ENCODE measurements at places on chromosomes 5 and 9.

- no peak for DNase-seq
Observed at GRCh38 chr9:107932046-107932445, 442.5 kb upstream of the KLF4 start.

DNA sequence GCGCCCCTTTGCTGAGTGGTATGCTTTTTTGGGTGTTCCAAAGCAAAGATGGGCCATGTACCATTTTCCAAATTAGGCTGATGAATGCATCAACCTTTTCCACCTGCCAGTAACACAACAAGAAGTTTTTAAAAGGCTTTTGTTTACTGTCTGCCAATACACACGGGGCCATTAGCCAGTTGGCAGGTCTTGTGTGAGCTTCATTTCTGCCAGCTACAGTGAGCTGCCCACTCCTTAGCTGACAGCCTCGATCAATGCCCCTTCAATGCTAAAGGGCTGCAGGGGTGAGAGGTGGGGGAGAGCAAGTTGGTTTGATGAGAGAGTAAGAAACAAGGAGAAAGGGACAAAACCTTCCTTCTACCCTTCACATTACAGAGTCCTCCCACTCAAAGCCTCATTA is 128.7 kb downstream of the C5orf15 start:
- no peak for DNase-seq

- no peak for DNase-seq
Observed at GRCh38 chr9:128101231-128101661, 26.3 kb downstream of the PTGES2 start.

DNA sequence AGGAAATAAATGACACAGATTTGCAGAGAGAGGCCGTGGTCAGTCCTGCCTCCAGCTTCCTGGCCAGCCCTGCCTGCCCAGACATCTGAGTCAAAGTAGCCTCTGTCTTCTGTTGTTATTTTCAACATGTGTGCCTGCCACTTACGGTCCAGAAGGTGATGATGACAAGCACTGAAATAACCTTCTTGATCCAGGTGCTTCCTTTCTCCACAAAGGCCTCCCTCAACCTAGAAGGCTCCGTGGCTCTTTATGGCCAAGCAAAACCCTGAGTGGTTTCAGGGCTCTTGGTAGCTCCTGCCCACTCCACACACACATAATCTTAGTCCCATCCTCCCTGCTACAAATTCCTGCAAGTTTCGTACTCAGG is 34.1 kb upstream of the SLC6A19 start:
- DNase-seq = no peak

DNA sequence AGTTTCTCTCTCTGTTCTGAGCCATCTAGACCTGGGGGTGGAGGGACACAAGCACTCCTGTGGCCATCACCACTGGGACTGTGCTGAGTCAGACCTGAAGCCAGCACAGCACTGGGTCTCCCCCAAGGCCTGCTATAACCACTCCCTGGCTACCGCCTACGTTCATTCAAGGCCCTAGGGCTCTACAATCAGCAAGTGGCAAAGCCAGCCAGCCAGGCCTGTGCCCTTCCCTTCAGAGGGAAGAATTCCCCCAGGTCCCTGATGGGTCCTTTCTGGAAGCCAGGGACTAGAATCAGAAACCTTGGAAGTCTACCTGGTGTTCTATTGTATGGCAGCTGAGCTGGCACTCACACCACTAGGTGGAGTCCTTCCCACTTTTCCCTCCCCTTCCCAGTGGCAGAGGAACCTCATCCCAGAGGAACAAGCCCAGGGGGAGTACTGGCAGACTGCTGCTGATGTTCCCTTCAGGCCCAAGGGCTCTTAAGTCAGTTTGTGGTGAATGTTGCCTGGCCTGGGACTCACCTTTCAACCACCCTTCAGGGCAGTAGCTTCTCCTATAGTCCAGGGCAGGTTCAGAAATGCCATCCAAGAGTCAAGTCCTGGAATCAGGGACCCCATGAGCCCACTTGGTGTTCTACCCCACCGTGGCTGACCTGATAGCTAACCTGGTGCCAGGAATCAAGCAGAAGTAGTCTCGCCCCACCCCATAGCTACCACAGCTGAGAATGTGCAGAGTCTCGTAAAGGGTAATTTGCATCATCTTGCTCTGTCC is 20.0 kb downstream of the JMY start:
- no peak for DNase-seq

DNA sequence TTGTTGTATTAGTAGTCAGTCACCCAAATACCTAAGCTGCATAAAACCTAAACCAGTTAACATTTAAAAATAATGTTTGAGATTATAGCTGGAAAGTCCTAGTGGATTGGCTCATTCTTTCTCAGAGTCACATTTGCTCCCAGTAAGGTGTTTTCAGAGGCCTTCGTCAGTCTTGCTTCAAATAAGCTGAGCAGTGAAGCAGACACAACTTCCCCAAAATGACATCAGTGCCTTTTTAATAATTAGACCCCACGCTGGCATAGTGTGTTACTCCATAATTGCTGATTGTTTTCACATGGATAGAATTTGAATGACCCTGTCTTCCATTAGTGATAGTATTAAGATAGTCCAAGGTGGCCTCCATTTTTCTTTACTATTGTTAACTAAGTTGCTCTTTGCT is 245.8 kb downstream of the PJA2 start:
- no peak for DNase-seq

DNA sequence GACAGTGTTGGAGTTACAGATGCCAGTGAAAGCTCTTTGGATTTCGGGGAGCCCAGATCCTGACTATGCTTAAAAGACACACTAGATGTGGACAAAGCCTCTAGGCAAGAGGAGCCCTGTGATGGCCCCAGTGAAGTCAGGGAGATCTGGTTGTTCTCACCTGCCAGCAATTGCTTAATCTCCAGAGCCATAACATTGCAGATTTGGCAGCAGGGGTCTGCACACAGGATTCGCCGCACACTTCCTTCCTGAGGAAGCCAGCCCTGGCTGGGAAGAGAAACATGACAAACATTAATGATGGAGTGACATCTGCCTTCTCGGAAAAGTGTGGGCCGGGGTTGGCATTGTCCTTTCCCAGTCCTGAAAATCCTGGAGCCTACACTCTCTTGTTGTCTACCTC is 65.2 kb upstream of the PHF24 start:
- DNase-seq = no peak

- no peak for DNase-seq
Observed at GRCh38 chr5:26700759-26701384, 337.5 kb downstream of the CDH9 start.

GRCh38 chr5:151066920-151067319 is 13.9 kb downstream of the TNIP1 start:
- no peak for DNase-seq

- no peak for DNase-seq
Observed at GRCh38 chr5:42689391-42689790, 67.2 kb upstream of the CCDC152 start.

DNA sequence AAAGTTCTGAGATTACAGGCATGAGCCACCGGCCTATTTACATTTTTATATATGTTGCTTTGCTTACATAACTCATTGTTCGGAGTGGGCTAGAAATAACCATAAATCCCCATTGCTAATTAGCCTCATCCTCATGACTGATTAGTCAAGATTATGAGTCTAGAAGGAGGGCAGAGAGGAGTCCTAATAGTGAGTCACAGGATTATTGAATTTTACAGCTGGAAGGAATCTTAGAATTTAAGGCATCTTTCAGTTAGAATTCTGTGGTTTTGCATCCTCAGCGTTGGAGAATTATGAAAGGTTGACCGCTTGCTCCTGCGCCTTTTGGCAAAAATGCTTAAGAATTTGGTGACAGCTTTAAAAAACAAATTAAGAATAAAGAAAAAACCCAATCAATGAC is 2.6 kb upstream of the PBX3 start:
- no peak for DNase-seq

- DNase-seq = no peak
Observed at GRCh38 chr9:38181866-38182265, 112.8 kb upstream of the SHB start.

GRCh38 chr5:36720688-36721087 is 114.3 kb downstream of the SLC1A3 start:
- no peak for DNase-seq

- no peak for DNase-seq
Observed at GRCh38 chr9:78213712-78214111, 22.2 kb upstream of the CEP78 start.

- DNase-seq = no peak
Observed at GRCh38 chr9:764105-764524, 77.4 kb upstream of the DMRT1 start.

DNA sequence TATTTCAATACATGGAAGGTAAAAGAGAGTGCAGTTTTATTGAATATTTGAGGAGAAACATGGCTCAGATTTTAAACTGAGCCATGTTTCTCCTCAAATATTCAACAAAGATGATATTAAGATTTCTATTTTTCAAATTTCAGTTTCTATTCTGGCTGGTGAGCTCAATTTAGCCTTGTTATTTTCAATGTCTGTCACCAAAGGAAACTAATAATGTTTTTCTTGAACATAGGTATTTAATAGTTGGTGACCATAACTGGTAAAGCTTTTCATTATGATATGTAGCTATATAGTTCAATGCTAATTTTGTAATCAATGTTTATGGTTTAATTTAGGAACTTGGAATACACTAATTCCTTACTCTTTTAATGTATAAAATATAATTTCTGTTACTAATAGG is 177.4 kb downstream of the FER start:
- no peak for DNase-seq

- no peak for DNase-seq
Observed at GRCh38 chr5:139130214-139130613, 68.0 kb downstream of the SIL1 start.

- DNase-seq = no peak
Observed at GRCh38 chr5:118552146-118552545, 436.2 kb downstream of the DTWD2 start.

- DNase-seq = no peak
Observed at GRCh38 chr5:39178861-39179260, 40.5 kb downstream of the FYB1 start.

GRCh38 chr5:160467555-160468362 is 46.1 kb downstream of the PTTG1 start:
- peak; percentile 52 for DNase-seq

DNA sequence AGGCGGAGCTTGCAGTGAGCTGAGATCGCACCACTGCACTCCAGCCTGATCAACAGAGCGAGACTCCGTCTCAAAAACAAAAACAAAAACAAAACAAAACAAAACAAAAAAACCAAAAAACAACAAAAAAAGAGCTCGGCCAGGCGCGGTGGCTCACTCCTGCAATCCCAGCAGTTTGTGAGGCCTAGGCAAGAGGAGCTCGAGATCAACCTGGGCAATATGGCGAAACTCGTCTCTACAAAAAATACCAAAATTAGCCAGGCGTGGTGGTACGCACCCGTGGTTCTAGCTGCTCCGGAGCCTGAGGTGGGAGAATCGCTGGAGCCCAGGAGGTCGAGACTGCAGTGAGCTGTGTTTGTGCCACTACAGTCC is 20.2 kb downstream of the TRIM7 start:
- no peak for DNase-seq

DNA sequence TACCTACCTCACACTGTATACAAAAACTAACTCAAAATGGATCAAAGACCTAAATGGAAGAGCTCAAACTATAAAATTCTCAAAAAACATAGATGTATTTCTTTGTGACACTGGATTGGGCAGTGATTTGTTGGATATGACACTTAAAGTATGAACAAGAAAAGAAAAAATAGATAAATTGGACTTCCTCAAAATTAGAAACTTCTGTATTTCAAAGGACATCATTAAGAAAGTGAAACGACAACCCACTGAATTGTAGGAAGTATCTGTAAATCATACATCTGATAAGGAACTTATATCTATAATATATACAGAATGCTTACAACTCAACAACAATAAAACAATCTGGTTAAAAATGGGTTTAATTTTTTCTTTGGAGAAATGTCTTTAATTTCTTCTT is 96.7 kb downstream of the NRG2 start:
- DNase-seq = no peak

- no peak for DNase-seq
Observed at GRCh38 chr9:2934241-2934650, 90.4 kb upstream of the PUM3 start.

GRCh38 chr9:75265525-75265972 is 177.2 kb downstream of the OSTF1 start:
- DNase-seq = no peak

DNA sequence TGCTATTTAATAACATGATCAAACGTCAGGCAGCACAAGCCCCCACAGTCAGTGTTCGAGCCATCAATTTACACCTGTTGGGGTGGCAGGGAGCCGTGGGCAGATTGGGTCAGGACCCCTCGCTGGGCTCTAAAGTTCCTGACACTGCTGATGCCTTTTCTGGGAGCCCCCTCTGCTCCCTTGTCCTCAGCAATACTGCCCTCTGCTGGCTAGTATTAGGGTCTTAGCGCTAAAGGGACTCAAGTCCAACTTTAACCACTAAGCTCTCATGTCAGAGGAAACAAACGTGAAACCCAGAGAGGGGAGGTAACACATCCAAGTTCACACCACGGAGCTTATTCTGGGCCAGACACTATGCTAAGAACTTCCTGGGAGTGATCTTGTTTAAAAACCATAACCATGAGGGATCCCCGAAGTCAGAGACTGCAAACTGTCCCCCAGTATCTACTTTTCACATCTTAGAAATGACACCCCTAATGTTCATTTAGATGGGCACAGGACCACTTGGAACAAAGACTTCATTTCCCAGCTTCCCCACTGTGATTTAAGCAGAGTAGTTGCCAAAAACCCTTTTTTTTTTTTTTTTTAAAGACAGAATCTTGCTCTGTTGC is 20.4 kb downstream of the ANKS6 start:
- DNase-seq = no peak

GRCh38 chr5:149628221-149628620 is 46.9 kb downstream of the ARHGEF37 start:
- DNase-seq = no peak

GRCh38 chr9:116420993-116421538 is 266.0 kb upstream of the TRIM32 start:
- DNase-seq = no peak

GRCh38 chr5:3198074-3198449 is 397.6 kb upstream of the IRX1 start:
- DNase-seq = no peak

- no peak for DNase-seq
Observed at GRCh38 chr9:136307215-136307750, 3.4 kb upstream of the CCDC187 start.

- DNase-seq = peak; percentile 43
Observed at GRCh38 chr5:91225848-91226686, 157.1 kb downstream of the ARRDC3 start.

GRCh38 chr9:105651806-105652205 is 10.5 kb upstream of the TAL2 start:
- DNase-seq = no peak

DNA sequence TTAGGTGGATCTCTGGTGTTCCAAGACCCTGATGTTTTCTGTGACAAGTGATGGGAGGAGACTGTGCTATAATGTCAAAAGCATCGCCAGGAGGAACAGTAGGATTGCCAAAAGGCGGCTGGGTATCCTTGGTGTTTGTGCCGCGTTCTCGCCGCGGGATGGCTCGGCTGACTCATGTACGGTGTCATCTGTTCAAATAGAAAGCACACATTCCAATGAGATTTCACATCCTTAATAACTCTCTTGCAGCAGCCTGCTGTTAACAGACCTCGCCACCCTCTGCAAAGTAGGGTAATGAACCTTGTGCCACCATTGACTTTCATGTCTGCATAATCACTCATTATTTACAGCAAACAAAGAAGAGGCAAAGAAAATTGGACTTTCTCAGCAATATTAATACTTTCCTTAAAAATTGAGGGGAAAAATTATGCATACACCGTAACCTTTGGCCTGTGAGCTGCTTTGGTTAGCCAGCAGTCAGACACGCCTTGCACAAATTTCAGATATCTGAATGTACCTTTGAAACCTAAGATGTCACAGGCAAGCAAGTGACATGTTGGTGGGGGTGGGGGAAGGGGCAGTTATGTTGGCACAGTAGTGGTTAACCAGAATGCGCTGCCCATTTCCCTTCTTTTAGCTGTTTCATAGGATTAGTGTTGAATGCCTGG is 289.4 kb downstream of the EFNA5 start:
- no peak for DNase-seq

- no peak for DNase-seq
Observed at GRCh38 chr9:133654736-133655657, 18.8 kb downstream of the DBH start.
